Stimulated activated CD8-positive, alpha-beta memory T cell treated with anti-CD3 and anti-CD28 coated beads, Interleukin-4, amount 100 ng/mL, for 48 hours (primary cell): ENCODE measurements at places on chromosomes 7 and 10.

DNA sequence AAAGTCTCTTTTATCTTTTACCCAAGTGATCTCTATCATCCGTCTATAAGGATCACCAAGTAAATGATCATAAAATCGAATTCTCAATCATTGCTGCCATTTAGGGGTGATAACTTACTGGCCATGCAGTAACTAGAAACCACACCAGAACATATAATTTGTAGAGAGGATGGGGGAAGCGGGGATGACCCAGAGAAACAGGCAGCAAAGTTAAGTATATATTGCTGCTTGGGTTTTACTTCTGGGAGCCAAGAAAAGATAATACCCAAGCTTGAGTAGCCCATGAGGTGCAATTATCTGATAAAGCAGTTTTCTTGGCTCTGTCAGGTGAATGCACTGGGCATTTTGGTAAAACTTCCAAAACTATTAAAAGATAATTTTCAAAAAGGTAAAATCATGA, 18.9 kb downstream of the EXOC6 start:
- DNase-seq, result no peak

GRCh38 chr10:61049386-61049785, 105.4 kb upstream of the RHOBTB1 start:
- DNase-seq, result no peak

- no peak for DNase-seq
Observed at GRCh38 chr7:86904949-86905834, 154.3 kb downstream of the ELAPOR2 start.

GRCh38 chr10:58956926-58957325, 219.5 kb upstream of the PHYHIPL start:
- DNase-seq, result no peak

DNA sequence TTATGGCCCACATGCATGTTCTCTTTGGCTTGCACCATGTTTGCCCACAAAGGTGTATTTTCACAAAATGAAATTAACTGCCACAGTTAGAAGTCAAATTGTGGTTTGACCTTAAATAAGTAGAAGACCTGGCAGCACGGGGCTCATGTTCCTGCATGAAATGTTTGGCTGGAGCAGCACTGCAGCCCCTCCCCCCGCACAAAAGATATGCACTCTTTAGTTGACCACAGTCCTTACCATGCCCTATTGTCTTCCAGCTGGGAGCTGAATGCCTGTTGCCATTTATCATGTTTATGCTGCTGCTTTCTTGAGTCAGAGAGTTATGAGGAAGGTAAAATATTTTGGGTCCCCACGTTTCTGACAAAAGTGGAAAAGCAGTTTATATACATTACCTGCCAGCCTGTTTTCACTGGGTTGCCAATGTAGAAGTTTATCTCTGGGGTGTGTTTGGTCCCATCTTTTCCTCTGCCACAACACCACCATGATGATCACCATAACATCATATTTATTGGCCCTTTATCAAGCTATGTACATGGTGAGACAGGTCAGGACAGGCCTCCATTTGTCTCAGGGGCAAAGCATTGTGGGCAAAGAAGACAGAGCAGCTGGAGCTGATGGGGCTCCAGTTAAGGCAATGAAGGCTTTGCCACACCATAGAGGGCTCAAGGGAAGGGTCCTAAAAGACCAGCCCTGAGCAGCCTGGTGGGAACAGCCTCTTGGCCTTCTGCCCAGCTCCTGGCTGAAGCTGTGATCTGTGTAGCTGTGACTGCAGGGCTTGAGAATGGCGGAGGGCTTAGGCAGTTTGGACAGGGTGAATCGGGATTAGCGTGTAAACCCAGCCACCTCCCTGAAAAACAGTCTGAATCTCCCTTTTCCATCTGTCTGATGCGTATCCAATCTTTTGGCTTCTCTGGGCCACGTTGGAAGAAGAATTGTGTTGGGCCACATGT, 5.4 kb downstream of the PRF1 start:
- peak; percentile 20 for DNase-seq

DNA sequence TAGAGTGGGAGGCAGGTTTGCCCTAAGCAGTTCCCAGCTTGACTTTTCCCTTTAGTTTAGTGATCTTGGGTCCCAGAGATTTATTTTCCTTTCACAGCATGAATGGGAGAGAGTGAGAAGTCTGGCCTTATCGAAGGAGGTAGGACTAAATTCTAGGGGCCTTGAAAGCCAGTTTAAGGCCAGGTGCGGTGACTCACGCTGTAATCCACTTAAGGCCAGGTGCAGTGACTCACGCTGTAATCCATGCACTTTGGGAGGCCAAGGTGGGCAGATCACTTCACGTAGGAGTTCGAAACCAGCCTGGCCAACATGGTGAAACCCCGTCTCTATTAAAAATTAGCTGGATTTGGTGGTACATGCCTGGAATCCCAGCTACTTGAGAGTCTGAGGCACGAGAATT, 392.2 kb downstream of the ACTR3B start:
- no peak for DNase-seq

DNA sequence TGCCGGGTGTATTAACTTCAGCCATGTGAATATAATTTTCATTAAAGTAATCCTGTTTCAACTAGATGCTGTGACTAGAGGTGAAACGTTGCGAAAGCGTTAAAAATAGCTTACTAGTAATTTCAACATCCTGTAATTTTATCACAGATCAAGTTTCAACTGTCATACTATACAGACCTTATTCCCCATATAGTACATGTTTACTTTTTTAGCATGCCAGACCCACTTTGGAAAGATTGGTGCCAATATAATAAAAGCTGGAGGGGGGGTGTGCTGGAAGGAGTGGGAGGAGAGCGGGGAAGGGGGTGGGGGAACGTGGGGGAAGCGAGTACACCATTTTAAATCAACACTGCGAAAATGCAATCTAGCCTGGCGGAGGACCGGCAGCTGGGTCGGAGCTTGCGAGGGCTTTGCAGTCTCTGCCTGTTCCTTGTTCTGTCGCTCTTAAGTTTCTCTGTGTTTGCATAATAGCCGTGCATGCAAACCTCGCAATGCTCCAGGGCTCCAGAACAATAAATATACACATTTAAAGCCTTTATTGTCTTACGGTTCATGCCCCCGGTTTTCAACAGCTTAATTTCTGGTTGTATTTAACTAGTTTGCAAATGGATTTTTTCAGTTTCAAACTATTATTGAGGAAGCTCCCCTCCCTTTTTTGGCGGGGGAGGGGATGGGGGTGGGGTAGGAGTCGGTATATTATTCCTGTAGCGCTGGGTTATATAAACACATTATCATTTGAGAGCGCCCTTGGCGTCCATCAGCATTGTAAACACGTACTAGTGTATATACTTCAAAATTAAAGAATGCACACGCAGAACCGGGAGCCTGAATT, 1.3 kb upstream of the ARID5B start:
- DNase-seq, result peak; percentile 65

DNA sequence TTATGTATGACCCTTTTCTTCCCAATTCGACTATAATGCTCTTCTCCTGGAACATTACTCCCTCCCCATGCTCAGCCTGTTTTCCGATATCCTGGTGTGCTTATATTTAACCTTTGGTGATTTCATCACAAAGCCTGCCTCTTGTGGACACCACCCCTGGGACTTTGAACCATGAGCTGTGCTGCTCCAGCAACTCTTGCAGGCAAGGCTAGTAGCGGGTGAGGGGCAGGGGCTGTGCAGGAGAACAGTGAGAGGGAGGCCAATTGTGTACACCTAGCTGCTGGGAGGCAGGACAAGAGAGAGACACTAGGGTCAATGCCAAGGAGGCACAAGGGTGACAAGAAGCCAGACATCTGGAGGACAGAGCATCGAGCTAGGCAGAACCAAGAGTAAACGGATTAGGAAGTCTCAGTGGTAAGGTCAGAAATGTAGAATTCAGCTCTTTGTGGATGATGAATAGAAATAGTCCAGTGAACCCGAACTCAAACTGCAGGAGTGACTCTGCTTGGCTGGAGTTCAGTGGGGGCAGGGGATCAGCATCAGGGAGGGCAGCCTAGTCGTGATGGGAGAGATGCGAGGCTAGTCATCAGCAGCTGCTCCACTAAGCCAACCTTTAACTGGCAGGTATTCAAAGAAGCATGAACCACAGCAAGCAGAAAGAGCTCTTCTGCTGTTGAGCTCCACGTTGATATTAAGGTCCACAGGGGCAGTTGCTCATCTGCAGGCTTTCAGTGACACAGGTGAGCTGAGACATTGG, 31.0 kb upstream of the MKI67 start:
- no peak for DNase-seq

GRCh38 chr7:48130658-48131108, 40.6 kb upstream of the ABCA13 start:
- DNase-seq, result no peak

DNA sequence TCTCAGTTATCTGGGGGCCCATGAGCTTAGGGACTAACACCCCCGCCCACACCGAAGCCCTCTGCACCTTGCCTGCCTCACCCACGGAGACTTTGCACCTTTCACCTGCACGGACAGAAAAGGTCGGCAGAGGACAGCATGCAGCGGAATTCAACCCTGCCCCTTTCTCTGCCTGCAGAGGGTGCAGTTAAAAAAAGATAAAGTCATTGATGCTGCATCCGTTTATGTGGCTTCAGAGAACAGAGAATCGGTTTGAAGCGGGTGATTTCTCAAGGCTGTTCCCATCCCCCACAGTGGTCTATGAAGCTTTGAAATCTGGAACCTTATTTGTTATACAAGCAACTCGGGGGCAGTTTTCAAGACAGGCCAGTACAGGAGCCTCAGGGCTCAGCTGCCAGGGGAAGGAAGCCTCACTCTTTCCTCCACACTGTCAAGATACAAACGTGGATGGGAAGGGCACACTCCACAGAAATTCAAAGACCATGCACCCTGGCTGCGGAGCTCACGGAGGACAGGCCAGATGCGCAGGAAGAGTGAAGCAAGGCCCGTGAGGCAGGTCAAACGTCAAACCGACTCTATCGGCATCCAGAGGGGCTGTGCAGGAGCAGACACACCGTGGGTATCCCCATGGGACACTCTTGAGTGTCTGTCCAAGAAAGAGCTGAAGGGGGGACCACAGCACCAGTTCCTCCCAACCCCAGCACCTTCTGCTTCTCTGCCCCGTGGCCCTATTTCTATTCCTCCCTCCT, 66.3 kb downstream of the INSIG1 start:
- no peak for DNase-seq

GRCh38 chr7:151085691-151086620, at the start of gene AGAP3:
Gene AGAP3 (plus strand): TSS chr7:151086475. CDS start chr7:151086742, 267 bp downstream.
- peak; percentile 63 for DNase-seq

DNA sequence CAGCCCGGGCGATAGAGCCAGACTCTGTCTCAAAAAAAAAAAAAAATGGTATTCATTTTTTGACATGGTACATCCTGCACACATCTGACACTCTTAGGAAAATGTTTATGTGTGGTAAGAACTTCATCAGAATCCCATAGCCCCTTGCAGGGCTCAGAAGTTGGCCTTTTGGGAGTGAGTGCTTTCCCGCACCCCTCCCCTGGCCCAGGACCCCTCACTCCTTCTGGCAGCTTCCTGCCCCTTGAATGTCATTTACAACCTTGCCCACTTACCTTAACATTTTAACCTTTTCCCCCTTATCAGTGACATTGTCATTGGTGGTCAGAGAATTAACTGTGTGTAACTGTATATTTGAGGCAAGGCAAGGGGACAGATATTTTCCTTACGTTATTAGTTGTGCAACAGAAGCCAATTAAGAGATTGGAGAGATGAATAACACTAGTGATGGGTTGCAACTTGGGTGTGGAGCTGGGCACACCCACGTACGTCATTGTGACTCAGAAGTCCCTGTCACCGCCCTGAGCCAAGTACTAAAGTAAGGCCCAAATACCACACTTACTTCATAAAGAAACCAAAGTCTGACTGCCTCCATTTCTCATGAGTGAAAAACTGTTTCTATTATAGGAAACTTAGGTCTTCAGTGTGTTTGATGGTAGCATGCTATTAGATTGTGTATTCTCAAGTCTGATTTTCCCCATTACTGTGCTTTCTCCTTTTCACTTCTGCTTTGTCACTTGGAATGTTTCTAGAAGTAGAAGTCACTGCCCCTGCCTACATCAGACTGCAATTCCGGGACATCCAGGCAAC, 31.6 kb downstream of the OGDH start:
- DNase-seq, result peak; percentile 81

DNA sequence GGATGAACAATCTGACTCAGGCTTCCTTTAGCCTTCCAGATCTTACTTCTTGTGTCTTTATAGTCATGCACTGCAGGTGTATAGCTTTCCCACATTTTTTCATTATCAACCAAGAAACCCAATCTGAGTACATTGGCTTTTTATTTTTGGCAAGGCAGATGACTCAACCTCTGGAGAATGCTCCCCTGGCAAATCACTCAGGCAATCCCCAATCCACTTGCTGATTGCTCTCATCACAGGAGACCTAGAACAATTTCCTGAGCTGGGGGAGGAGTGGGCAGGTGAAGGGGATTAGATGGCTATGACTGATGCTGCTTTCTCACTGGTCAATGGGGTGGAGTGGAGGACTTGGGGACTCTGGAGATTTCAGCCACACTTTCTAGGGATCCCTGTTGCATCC, 134.4 kb downstream of the SLC16A9 start:
- no peak for DNase-seq

DNA sequence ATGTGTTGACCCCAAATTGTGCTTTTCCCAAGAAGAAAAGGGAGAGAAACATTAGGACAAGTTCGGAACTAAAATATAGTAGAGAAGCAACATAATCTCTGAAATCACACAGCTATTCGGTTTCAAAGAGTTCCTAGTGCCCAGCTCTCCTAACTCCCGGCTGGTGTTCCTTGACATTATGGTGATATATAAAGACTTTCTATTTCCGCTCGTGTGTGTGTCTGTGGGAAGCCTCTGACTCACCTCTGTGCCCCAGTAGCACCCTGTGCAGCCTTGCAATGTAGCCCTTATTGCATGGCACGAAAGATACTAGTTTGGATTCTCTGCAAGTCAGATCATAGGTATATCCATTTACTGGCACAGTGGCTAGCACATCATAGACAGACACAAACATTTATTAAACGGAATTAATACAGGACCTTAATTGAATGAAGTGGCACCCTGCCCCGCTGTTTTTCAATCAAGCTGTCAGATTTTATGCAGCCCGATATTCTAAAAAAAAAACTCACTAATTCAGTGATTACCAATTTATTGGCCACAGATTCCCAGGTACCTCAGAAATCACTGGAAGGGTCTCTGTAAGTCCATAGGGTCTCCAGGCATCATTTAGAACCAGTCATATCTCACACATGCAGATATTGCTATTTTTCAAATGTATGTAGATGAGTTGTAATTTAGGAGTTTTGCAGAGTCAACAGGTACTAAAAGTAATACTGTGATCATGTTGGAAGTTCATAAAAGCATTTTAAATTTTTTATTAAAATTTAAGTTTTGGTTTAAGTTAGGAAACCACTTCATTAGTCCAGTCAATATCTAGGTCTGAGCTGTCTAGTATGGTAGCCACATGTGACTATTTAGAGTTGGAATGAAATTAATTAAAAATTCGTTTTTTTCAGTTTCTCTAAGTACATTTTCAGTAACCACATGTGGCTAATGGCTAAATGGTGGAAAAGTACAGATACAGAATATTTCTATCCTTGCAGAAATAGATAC, 43.3 kb downstream of the SFTPD start:
- peak; percentile 43 for DNase-seq
